Pancreas (tissue), 10 donors: ENCODE measurements at places on chromosomes 7 and 10.

DNA sequence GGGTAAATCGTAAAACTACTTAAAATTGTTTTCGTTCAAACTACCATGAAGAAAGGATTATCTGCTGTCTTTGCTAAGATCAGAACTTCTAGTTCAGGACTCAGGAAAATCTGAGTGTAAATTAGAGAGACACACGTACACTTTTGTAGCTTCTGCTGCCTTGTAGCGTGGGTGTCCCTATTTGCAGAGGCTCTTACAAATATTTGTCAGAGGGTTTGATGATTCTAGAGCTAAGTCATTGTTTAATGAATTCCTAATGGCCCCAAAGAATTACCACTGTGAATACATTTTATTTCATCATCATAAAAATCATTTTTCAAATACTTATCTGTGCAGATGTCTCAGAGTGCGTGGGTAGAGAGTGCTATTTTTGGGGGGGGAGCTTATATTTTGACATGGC lies 314.9 kb downstream of the LRMDA start:
- DNase-seq, result no peak

DNA sequence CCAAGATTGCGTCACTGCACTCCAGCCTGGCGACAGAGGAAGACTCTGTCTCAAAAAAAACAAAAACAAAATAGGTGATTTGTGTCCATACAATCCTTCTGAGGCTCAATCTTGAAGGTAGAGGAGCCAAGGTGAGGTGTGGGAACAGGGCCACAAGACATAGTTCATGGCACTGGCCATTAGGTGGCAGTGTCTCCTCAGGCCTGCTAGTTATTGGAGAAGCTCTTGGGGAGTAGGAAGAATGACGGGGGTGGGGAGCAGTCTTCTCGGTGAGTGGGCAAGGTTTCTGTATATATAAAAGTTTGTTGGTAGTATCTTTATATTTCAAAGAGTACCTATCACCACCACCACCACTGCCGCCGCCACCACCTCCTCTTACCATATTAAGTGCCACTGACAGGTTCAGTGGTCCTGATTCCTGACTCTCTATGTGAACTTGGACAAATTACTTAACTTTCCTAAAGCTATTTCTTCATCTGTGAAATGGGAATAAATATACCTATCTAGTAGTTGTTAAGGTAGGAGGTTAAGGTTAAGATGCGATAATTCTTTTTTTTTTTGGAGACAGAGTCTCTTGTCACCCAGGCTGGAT lies 24.0 kb downstream of the CCSER2 start:
- DNase-seq, result peak; percentile 43

DNA sequence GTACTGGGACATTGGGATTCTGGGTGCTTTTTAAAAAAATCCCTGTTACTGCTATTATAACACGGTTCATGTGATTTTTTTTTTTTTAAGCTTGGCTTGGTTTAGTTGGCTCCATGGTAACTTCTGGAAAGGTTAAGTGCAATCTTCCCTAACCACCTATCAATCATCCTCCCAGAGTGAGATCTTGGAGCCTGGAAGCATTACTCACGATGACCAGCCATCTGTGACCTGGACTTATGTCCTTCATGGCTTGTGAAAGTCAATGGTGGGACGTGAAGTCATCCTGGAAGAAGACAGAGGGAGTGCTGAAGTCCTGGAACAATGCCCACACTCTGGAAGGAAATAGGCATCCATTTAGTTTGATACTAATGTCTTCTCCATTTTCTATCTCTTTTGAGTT lies 135.5 kb upstream of the FRMD4A start:
- no peak for DNase-seq

- no peak for DNase-seq
Observed at GRCh38 chr7:82677493-82677892, 233.9 kb upstream of the CACNA2D1 start.

DNA sequence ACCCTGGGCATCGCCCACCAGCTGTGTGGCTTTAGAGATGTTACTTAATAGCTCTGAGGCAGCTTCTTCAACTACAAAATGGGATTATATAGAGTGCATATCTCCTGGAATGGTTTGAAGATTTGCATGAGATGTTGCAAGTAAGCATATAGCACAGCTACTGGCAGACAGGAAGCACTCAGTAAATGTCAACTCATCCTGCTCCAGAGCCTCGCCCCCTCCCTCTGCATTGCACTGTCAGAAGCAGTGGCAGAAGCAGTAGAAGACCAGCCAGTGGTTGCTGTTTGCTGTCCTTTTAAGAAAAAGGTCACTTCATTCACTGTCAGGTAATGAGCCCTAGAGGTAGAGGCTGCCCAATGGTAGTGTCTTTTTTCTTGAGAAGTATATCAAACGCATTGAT lies 180.0 kb upstream of the GHITM start:
- no peak for DNase-seq

GRCh38 chr7:142880876-142881505 lies 4.6 kb downstream of the TRPV6 start:
- DNase-seq, result no peak

GRCh38 chr7:140661124-140661523 lies 11.6 kb upstream of the ADCK2 start:
- no peak for DNase-seq

DNA sequence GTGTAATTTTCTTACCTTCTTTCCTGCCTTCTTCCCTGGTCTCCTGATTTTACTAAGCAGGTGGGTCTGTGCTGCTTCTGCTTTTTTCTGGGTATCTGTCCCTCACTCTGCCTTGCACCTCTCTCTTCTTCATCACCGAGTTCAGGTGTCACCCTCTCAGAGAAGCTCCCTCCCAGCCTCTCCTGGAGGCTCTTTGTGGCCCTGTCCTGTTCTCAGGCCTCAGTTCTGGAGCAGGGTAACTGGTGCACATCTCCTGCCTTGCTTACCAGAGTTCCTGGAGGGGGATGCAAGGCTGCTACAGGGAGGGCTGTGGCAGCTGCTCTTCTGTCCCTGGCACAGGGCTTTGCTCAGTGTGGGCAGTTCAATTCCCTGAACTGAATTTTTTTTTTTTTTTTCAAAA lies 66.1 kb downstream of the RBM33 start:
- no peak for DNase-seq

GRCh38 chr7:29883462-29884398 lies 77.4 kb downstream of the WIPF3 start:
- peak; percentile 36 for DNase-seq

DNA sequence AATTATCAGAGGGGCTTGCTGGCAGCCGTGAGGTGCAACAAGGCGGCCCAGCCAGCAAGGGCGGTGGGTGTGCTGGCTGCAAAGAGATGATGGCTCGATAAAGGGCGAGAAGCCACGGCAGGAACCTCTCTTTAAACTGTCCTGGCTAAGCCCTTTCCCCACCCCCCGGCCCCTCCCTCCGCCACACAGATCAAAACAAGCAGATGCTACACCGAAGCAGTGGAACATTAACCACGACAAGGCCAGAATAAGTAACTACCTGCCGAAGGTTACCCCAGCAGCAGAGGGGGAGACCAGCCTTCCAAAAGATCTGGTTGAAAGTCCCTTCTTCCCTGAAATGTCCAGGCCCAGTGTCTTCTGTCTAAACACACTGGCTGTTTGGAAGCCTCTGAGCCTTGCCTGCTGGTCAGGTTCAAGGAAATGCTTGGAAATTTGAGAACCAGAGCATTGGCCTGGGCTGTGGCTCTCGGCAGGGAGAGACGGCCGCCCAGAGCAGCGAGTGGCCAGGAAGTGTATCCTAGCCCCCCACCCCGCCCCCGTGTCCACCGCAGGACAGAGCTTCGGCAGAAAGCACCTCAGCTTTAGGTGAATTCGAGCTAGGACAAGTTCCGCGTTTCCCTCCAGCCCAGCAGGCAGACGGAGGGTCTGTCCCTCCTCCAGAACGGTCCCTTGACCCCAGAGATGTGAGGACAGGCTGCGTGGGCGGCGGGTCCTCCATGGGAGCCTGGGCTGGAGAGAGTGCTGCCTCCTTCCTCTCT lies 2.1 kb downstream of the FAM20C start:
- DNase-seq, result no peak

GRCh38 chr7:82805527-82805960 lies 357.1 kb downstream of the PCLO start:
- DNase-seq, result no peak

DNA sequence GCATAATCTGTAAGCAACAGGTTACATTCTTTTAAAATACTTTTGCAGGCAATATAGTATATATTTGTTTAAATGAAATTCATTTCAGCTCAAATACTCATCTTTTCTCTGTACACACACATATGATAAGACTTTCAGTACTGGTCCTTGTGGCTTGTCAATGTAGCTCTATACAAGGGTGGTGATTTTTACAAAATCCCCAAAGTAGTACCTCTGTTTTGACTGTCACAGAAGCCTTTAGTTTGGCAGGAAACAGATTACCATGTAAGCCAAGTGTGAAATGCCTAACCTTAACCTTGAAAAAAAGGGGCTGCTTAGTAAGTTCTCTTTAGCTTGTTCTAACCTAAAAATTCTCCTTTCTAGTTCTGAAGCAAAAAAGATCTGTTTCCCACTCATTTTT lies 87.9 kb downstream of the KCND2 start:
- no peak for DNase-seq

DNA sequence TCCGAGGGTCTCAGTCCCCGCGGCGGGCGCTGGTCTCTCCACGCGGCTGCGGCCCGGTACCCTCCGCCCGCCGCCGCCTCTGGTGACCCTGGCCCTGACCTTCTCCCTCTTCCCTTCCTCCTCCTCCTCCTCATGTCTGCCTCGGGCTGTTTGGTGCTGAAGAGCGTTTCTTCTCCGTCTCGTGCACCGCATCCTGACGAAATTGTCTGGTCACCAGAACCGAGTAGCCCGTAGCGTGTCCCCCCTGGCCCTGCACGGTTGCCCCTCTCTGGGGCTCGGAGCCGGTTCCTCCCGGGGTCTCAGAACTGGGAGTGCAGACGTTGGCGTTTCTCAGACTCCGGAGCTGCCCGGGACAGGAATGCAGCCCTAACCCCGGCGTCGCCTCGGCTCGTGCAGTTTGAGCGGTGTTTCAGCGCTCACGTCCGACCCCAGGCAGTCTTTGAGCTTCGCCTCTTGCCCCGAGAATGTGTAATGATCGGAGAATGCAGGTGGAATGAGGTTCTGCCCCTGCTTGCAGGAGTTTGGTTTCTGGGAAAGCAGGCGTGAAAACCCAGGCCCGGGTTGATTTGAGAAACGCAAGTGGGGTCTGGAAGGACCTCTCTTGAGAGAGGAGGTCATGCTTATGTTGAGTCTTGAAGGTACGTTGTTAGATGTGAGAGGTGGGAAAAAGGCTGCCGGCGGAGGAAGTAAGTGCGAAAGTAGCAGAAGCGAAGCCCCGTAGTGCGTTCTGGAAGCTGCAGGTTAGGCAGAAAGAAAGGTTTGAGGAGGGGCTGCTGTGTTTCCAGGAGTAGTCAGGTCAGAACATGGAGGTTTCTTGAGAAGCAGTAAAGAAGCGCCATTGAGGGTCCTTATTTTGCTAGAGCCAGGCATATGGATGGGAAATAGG lies 743 bp downstream of the RBM17 start:
- DNase-seq, result peak; percentile 78

GRCh38 chr10:89151857-89152256 lies 55.3 kb downstream of the CH25H start:
- no peak for DNase-seq

GRCh38 chr7:127404286-127405072 lies 12.0 kb upstream of the ZNF800 start:
- DNase-seq, result no peak

- DNase-seq, result no peak
Observed at GRCh38 chr10:84294766-84295447, 33.5 kb upstream of the CCSER2 start.

GRCh38 chr7:101636822-101637623 lies 7.9 kb upstream of the MYL10 start:
- DNase-seq, result no peak

GRCh38 chr10:118958559-118958958 lies 71.0 kb upstream of the NANOS1 start:
- DNase-seq, result no peak

DNA sequence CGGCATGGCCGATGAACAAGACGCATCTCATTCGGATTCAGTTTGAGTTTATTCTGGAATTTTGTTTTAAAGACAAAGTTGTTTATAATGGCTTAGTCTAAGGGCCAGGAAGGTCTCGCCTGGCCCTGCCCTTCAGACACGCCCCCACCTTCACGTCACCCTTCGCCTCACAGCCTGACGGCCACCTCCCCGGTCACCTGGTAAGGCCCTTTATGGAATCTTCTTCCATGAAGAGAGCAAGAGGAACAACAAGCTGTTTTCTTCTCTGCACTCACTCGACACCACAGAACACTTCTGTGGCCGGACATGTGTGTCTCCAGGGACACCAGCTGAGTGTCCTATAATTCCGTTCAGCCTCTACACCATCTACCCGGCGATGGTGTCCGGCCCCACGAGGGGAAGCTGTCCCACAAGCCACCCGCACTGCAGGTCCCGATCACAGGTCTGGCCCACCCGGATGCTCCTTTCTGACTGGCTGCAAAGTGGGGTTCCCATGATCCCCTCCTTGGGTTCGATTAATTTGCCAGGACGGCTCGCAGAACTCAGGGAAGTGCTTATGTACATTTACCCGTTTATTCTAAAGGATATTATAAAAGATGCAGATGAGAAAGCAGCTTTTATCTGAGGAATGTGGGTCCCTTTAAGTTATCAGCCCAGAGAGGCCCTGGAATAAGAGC lies 17.4 kb upstream of the KNDC1 start:
- DNase-seq, result no peak

DNA sequence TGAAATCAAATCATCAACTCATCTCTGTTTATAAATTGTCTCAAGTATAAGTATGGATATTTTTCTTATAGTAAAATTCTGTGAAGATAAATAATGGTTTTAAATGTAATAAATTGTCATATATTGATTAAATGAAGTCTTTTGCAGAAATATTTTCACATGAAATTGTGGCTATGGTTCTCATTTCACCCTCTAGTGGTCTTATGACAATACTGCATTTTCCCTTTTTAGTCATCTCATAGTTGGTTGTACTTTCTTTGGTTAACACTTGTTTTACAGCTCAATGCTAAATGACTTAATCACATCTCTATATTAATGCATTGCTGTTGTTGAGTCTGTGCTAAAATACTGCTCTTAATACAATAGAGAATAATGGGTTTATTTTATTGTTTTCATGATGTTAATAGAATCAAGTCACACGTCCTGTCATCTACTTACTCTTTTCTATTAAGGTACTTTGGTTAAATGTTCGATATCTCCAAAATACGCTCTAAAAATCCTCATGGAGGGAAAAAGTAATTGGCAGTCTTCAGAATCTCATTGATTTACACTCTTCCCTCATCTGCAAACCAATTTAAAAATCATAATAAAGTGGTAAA lies 38.0 kb upstream of the CACNA2D1 start:
- no peak for DNase-seq

GRCh38 chr10:5361966-5362365 lies 2.8 kb upstream of the UCN3 start:
- DNase-seq, result no peak
